ENCODE measurements at places on chromosomes 4 and X.

GRCh38 chr4:10196191-10196590, 79.6 kb upstream of the WDR1 start:
- no peak for DNase-seq

DNA sequence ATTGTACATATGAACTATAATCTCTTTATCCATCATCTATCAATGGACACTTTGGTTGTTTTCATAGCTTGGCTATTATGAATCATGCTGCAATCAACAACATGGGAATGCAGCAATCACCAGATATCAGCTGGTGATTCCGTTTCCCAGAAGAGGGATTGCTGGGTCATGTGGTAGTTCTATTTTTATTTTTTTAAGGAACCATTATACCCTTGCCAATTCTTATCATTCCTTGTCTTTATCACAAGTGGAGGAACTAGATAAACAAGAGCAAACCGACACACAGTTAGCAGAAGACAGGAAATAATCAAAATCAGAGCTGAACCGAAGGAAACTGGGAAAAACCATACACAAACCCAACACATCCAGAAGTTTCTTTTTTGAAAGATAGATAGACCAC, 14.5 kb upstream of the LNX1 start:
- DNase-seq, result no peak

DNA sequence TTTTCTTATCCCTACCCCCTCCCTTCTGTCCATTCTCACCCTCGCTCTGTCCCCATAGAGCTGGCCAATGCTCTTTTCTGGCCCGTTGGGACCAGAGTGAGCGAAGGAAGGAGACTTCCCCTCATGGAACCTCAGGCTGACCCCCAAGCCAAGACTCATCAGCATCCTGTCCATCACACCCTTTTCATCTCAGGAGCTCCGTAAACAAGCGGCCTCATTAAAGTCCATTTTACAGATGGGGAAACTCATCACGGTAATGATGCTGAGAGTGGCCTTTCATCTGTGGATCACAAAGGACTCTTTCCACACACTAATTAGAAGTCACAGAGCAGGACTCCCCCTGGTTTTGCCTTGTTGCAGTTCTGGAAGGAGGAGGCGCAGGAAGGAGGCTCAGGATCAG, 67.4 kb upstream of the SLC34A2 start:
- no peak for DNase-seq

DNA sequence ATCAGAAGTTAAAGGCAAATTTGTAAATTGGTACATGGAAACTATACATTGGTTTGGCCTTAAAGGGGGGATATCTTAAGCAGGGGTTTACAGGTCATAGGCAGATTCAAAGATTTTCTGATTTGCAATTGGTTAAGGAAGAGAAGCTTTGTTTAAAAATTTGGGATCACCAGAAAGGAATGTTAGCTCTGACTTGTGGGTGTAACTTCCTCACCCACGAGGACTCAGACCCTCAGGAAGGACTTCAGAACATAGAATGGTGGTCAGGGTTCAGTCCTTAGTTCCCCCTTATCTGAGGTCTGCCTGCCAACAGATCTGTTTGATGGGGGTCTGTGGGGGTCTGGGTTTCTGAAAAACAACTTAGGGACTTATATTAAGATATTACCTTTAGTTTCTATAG, 427.4 kb upstream of the DIPK2B start:
- no peak for DNase-seq

DNA sequence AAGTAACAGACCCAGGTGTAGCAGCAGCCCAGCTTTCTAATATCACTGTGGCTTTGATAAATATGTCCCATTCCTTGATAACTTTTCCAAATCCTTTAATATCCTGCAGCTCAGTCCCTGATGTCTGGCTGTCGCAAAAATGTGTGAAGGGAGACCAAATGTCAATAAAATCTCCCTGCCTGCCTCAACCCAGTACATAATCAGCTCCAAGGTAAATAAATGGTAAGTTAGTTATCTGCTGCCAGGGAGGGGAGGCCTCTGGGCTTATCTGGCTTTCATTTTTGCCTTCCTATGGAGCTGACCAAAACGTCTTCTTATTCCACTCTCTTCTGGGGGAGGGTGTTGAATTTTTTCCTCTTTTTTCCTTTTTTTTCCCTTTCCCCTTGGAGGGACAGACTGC, 630.6 kb downstream of the MID1IP1 start:
- no peak for DNase-seq

- DNase-seq, result peak; percentile 19
Observed at GRCh38 chr4:9762823-9763475, 18.5 kb upstream of the DRD5 start.

- no peak for DNase-seq
Observed at GRCh38 chr4:56535915-56536314, 30.3 kb downstream of the ARL9 start.

GRCh38 chrX:106415276-106415895, 196.4 kb upstream of the RADX start:
- DNase-seq, result no peak

Data from NCI-H1417 treated with DMSO at 0.1 percent for 48 hours (cell line).